ENCODE measurements at places on chromosomes 5 and 9.
A peak's percentile ranks its signal among the peaks of the same experiment; 100 is the strongest.

- DNase-seq: no peak
Observed at GRCh38 chr9:4622016-4622415, 40.1 kb upstream of the PLPP6 start.

DNA sequence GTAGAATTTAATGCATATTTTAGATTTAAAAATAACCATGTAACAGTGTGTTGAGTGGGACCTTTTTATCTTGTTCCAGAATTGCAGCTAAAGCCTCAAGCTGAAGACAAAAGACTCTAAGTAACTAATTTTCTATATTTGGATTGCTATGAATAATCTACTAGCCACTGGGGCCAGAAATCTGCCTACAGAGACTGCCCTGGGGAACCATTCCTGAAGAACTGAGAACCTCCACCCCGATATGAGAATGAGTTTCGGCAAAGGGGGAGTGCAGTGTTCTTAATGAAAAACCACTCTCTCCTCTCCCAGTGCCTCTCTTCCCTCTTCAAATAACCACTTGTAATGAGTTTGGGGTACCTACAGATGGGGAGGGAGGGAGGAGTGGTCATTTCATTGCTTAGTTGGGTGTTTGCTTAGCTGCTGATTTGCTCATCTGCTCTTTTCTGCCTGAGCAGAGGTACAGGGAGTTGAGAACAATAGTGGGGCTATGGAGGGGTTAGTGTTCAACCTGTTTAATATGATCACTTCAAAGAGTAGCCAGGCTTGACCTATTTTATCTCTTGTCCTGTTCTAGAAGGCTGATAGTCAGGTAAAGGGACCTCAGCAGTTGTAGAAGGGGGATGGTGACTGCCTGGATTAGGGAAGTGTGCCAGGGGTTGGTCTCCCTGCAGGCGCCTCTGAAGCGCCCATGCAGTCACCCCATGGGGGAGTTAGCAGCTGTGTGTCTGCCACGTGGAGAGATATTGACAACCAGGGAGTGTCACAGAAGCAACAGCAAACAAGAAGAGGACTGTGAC lies 47.7 kb downstream of the ATG10 start:
- no peak for DNase-seq

DNA sequence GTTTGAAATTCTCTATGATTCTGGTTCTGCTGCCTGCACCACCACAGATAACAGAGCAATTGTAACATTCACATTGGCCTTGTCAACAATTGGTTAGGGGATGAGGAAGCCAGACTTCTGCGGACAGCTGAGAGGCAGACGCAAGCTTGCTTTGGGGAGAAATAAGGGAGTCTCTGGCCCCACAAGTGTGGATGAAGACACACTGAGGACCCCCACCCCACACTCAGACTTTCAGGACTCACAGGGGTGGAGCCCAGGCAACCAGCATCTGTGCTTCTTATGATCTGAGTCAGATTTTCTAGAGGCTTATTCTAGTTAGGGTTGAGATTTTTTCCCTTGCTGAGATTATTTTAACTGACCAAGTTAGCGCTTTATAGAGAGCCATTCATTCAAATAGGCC lies 140.3 kb upstream of the IRX2 start:
- DNase-seq: no peak

GRCh38 chr5:141100243-141100805 lies at the start of gene PCDHB3:
TSS of gene PCDHB3 (plus strand) at chr5:141100473. CDS start at chr5:141100650, 177 bp downstream.
- DNase-seq: peak; percentile 47

- no peak for DNase-seq
Observed at GRCh38 chr9:3664044-3664443, 138.2 kb upstream of the RFX3 start.

- DNase-seq: no peak
Observed at GRCh38 chr5:24904981-24905517, 260.3 kb upstream of the CDH10 start.

DNA sequence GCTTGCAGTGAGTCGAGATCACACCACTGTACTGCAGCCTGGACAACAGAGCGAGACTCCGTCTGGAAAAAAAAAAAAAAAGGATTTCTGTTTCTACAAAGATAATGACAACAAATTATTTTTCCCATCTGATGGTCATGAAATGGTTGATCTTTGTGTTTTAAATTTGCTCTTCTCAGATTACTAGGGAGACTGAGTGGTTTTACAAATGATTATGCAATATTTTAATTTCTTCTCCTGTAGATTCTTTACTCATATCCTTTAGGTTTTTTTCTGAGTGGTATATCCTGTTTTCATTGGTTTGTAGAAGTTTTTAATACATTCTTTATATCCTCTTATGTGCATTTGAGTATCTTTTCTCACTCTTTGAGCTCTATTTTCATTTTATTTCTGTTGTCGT lies 20.6 kb upstream of the AUH start:
- DNase-seq: no peak

GRCh38 chr9:128298535-128299482 lies 22.7 kb downstream of the SWI5 start:
- DNase-seq: no peak

DNA sequence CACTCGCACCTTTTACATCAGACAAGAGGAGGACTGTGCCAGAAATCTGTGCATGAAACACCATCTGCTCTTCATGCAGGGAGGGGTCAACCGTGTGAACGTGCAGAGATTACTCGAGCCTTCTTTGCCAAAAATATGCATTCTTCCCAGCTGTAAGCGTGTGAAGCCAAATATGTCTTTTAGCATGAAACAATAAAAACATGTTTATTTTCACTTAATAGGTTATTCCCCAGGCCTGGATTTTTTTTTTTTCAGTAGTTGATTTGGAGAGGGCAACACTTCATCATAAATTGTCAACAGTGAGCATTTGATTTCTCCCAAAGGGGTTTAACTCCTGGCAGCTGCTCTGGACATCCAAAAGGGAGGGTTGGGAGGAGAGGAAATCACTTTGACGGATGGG lies 23.8 kb downstream of the PLAC8L1 start:
- DNase-seq: no peak

DNA sequence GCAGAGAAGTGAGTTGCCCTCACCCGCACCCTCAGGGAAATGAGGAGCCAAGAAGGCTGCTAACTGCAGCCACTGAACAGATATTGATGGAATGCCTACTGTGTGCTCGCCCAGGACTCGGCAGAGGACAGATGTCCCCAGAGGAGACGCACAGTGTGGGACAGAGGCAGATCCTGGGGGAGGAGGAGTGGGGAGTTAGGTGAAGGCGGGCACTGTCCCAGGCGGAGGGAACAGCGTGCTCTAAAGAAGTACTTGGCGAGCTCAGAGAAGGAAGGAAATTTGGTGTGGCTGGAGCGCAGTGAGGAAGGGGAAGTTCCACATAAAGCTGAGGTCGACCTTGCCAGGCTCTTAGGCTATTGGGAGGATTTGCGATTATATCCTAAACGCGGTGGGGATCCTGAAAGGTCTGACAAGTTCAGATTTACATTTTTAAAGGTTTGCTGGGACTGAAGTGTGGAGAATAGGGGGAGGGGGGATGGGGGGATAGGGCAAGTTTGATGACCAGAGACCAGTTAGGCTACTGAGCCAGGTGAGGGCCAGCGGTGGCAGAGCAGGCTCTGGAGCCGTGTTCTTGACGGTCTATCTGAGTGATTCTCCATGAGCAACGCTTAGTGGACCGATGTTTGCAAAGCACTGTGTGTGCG lies 23.6 kb upstream of the CERCAM start:
- no peak for DNase-seq

GRCh38 chr5:24059006-24059405 lies 551.6 kb downstream of the PRDM9 start:
- DNase-seq: no peak

GRCh38 chr5:41794471-41794870 lies 75.8 kb downstream of the OXCT1 start:
- DNase-seq: no peak

DNA sequence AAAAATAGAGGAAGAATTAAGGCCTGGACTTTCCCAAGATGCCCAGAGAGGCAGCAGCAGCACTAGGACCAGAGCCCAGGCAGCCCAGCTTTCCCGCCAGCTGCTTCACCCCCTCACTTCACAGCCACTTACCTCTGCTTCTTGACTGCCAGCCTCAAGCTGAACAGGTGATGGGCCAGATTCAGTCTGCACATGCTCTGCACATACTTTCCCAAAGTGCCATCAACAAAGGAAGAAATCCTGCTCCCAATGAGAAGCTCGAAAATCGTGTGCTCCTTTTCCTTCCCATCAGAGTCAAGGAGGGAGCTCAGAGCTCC lies 4.1 kb upstream of the SLC25A48 start:
- DNase-seq: no peak

- no peak for DNase-seq
Observed at GRCh38 chr5:178264044-178264443, 31.4 kb upstream of the PHYKPL start.

- DNase-seq: no peak
Observed at GRCh38 chr5:163433271-163433670, 4.1 kb upstream of the CCNG1 start.

DNA sequence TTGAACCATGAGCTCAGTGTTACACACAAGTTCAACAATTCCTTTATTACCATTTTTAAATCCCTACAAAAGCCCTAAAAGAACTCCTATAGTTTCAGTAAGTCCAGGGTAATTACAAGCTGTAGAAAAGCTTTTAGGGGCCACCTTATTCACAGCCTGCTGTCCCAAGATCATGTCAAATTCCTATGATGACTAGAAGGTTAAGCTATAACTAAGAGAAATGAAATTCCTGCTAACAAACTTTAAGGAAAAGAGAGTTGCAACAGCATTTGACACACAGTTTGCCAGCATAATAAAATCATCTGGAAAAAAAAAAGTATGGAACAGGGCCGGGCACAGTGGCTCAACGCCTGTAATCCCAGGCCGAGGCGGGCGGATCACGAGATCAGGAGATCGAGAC lies 31.5 kb downstream of the TMEM245 start:
- DNase-seq: no peak

- DNase-seq: no peak
Observed at GRCh38 chr5:35781181-35781790, 75.4 kb upstream of the IL7R start.

- no peak for DNase-seq
Observed at GRCh38 chr5:159509002-159509660, 178.8 kb upstream of the IL12B start.

DNA sequence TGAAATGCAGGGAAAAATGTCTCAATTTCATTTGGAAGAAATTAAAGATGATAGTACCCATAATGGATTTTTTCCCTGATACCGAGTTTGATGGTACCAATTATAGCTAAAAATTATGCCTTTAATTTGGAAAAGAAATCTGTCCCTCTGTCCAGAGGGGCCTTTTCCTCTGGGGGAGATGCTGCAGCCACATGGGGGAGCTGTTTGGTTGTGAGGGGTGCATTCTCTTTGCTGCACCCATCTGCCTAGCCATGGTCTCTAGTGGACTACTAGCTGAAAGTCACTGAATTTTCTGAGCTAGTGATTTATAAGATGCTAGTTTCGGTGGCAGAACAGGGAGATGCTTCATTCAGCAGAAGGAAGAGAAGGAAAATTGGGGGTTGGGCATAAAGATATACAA lies 9.6 kb downstream of the SEC61B start:
- no peak for DNase-seq

All from stimulated activated CD4-positive, alpha-beta T cell treated with anti-CD3 and anti-CD28 coated beads, Interleukin-4, amount 100 ng/mL, for 48 hours (primary cell).